Activated CD4-positive, CD25-positive, alpha-beta regulatory T cell (primary cell): ENCODE measurements at places on chromosomes 3 and 15.

DNA sequence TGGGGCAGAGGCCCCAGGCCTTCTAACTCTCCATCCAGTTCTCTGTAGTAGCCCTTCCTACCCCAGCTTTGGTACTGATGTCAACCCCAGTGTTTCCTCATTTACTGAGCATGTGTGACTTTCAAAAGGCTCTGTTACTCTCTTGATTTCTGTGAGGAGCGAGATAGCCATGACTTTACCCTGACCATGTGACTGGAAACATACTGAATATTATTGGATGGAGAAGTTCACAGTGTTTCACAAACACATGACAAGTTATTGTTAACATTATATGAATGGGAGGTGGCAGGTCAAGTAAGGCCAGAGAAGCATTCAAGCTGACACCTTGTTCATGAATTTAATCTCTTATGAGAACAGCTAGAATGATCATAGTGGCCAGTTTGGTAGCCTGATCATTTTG lies 53.7 kb downstream of the MAGI1 start:
- DNase-seq: no peak

GRCh38 chr15:85426481-85426880 lies 46.1 kb downstream of the AKAP13 start:
- DNase-seq: no peak

DNA sequence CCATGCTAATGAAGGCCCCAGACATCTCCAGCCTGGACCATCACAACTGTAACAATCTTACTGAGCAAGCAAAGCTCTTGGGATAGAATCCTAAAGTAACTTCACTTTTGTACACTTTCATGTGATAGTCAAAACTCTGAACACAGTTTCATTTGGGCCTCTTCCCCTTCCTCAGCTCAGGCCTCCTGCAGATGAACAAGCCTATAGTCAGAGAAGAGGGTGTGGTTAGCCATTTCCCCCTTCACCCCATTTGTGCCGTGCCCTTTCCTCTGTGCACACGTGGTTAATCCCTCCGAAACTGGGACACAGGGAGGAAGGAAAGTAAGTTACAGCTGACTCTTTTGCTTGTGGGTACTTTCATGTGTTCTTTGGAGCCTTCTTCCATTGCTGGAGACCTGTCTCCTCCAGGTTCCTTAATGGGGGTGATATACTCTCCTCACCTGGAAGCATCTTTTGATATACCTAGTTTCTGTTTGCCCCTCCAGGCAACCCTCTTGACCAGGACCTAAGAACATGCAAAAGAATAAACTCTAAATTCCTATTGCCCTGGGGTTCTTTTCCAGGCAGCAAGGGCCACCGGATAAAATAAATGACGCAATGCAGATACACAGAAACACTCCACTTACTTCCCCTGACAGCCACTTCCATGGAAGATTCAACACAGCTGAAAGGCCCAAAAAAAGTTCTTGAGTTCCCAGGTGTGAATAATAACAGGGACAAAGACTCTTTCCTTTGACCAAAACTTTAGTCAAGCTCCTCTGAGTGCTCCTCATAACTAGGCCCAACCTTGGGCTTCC lies 29.6 kb upstream of the CSTA start:
- DNase-seq: no peak

- no peak for DNase-seq
These were observed 30.2 kb downstream of the TTBK2 start for GRCh38 chr15:42890161-42890913.

GRCh38 chr3:16871915-16872842 lies 12.6 kb upstream of the PLCL2 start:
- no peak for DNase-seq

DNA sequence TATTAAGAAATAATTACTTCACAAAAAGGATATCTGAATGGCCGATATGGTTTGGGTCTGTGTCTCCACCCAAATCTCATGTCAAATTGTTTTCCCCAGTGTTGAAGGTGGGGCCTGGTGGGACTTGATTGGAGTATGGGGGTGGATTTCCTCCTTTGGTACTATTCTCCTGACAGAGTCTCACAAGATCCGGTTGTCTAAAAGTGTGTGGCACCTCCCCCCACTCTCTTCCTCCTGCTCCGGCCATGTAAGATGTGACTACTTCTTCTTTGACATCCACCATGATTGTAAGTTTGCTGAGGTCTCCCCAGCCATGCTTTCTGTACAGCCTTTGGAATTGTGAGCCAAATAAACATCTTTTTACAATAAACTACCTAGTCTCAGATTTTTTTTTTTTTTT lies 34.5 kb downstream of the ZBTB11 start:
- no peak for DNase-seq

DNA sequence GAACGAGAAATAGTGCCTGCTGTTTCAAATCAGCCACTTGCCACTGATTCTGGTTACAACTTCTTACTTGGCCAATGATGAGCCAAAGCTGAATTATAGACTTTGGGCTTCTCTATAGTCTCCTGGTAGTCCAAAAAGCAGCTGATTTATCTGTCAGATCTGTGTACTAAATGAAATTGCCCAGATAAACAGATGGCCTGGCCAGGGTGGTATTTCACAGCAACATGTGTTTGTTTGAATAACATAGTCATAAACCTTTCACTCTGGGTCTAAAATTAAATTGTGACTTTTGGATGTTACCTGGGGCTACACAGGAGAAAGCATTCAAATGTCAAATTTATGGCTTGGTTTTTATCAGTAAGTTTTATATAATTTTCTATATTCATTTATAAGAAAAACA lies 147.0 kb downstream of the NECTIN3 start:
- no peak for DNase-seq

DNA sequence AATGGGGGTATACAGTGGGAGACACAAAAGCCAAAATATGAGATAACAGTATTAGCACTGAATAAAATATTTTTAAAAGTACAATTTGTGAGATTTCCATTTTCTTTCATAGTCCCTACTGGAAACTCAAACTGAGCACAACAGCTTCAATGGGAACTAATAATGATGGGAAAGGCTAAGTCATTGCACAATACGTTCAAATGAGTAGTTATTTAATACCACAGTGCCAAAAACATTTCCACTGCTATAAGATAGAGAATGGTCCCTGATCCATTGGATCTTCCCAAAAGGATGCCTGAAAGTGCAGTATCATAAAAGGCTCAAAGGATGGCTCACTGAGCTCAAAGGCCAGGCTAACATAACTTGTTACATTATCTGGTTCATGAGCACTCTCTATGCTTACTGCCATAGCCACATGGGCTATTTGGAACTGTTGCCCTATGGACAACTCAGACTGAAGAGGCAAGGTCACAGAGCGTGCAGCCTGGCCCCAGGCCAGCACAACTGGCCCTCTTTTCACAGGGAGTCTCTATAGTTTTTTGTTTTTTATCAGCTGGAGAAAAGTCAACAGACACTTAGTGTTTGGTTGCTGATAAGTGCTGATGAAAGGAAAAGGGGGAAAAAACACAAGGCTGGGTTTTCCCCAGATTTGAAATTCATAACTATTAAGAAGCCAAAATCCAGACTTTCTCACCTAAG lies 54.1 kb upstream of the PPIB start:
- DNase-seq: no peak

DNA sequence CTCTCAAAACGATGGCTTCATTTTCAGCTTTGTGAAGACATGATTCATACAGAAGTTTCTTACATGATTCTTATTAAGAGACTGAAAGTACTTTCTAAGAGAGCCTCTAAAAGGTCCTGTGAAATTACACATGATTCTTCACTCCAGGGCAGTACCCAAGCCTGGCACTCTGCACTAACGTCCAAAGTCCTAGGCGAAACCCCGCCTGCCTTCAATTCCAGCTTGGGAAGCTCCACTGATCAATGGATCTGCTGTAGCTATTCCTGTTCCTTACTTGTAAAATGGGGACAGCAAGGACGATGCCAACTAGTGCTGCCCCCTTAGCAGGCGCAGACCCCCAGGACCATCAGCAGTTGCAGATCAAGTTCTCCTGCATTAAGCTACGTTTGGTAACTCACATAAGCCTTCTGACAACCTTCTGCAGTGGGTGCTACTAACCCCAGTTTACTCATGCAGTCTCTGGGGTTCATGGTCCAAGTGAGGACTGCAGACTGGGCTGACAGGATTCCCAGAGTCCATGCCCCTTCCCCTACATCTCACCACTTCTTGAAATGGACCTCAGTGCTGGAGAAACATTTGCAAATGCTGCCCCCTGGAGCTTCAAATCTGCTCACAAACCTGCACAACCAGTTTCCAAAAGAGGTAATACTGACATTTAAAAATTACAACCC lies 10.6 kb downstream of the CHCHD4 start:
- no peak for DNase-seq

- peak; percentile 80 for DNase-seq
These were observed 10.6 kb downstream of the CISH start for GRCh38 chr3:50600841-50601591.

- no peak for DNase-seq
These were observed 2.9 kb downstream of the TRA2B start for GRCh38 chr3:185934767-185935464.

GRCh38 chr3:127665586-127665985 lies 7.2 kb upstream of the ABTB1 start:
- DNase-seq: no peak

DNA sequence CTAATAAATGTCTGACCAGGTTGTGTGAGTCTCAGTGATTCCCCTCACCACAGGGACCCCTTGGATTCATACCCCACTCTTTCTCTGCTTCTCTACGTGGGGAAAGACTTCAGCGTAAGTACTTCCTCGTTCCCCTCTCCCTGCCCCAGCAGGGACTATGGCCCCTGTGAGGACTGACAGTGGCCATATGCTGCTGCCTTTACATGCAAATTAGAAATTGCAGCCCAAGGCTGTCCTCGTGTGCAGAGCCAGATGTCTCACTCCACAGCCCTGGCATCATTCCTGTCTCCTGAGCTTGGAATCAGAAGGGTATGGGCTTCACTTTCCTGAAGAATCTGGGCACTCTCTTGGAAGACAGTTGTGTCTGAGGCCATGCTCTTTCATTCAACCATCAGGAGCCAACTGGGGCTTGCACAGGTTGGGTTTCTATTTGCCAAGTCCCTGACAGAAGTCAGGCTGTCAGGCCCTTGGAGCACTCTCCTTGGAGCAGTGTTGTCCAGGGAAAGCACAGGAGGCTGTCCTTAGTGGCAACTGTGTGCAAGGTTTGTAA lies 30.5 kb upstream of the IQCF2 start:
- no peak for DNase-seq

DNA sequence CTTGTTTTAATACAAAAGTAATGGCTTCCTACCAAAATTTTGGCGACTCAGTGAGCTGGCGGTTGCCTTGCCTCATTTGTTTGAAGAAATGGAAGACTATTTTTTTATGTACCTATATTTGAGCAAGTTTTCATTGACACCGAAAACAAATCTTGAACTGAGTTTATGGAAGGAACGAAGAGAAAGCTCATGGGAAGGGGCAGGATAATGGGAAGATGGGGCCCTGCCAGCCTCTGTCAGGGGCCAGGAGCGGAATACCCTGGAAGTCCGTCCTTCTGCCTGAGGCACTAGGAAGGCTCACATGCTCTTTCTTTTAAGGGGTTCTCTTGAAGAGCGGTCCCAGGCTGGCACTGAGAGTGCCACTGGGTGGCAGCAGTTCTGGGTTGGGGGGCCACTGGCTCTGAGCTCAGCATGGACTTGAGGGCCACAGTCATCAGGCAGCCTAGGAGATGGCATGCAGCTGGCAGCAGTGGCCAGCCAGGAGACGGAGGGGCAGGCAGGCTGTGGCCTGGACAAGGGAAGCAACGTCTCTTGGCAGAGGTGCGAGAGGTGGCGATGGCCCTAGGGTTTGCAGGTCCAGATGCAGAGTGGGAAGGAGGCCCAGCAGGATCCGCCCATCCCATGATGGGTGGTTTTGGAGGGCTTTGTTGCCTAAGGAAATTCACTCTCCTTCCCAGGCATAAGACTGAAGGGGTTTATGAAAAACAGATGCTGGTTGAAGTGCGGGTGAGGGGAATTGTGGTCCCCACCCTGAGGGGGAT lies 41.6 kb downstream of the ISG20 start:
- no peak for DNase-seq

GRCh38 chr15:92159906-92160841 lies 233.5 kb upstream of the ST8SIA2 start:
- no peak for DNase-seq

- DNase-seq: no peak
These were observed 2.9 kb downstream of the NCEH1 start for GRCh38 chr3:172707967-172708366.

- DNase-seq: no peak
These were observed 27.8 kb downstream of the DCAF1 start for GRCh38 chr3:51471775-51472652.

- DNase-seq: no peak
These were observed 115.5 kb downstream of the SLC25A26 start for GRCh38 chr3:66336333-66336766.

DNA sequence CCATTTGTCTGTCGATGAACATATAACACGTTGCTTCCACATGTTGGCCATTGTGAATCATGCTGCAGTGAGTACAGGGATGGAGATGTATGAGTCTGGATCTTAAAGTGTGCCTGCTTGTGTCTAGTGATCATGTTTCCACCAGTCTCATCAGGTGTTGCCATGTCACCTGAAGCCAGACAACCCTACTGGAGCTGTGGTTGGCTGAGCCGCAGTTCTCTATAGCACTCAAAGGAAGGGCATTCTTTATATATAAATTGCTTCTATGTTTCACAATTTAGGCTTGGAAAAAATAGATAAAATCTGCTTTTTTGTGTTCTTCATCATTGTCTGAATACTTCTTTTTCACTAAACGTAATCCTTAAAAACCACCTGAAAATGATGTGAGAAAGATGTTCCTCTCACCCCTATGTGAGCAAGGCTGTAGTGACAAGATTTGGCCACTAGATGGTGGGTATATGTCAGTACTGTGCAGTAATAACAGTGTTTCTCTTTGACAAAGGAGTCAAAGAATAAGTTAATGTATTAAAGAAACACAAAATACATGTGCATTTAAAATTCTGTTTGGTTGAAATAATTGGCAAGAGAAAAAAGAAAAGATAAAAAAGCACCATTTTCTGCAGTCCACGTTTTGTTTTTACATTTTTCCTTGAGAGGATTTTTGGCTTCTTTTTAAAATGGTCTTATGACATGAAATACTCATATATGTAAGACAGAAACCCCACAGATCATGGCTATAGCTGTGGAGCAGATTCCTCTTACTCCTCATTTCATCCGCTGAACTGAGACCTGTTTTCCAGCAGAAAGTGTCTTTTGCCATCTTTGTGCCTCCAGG lies 394.5 kb upstream of the DPPA4 start:
- DNase-seq: peak; percentile 27

DNA sequence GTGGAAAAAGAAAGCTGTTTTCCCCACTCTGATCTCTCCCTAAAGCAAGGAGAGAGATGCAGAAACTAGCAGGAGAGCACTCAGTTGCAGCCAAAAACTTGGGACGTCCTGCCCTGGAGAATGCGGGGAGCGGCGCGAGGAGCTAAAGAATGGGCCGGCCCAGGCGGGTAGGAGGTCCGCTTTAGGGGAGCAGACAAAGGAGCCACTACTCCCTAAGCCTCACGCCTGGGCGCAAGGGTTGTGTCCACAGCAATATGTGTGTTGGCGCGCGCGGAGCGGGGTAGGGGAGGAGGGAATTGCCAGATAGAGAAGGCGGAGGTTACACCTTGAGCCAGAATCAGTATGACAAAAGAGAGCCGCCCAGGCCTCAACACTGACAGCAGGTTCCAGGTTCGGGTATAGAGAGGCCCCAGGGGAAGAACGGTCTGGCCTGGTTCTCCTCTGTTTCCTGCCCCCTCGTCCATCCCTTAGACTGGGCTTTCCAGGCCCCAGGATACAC lies 2.9 kb downstream of the WNT5A start:
- DNase-seq: no peak
